ENCODE measurements at places on chromosomes 5 and 9.

DNA sequence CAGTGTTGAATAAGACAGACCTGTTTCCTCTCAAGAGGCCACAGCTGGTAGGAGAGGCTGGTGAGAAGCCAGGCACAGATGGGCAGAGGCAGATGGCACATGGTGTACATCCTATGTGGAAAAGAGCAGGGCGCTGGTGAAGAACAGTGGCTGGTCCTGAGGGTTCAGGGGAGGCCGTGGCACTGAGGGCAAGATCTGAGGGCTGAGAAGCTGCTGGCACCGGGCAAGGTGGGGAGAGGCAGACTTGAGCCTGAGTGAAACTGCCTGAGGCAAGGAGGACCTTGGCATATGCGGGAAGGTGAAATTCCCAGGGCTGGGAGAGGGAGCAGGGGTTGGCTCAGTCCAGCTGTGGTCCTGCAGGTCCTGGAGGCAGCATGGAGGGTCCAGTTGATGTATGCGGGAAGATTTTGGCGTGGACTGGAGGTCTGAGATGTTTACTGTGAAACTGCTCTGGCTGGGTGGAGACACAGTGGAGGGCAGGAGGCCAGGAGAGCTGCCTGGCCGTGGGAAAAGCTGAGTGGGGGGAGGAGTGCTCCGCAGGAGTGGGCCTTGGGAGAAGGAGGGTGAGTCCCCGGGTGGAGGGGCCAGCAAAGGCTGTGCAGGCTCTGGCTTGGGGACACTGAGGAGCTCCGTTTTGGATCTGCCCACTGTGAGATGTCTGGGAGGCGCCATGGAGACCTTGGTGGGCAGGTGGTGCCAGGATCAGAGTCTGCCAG, 2.6 kb downstream of the MAN1B1 start:
- no peak for DNase-seq

DNA sequence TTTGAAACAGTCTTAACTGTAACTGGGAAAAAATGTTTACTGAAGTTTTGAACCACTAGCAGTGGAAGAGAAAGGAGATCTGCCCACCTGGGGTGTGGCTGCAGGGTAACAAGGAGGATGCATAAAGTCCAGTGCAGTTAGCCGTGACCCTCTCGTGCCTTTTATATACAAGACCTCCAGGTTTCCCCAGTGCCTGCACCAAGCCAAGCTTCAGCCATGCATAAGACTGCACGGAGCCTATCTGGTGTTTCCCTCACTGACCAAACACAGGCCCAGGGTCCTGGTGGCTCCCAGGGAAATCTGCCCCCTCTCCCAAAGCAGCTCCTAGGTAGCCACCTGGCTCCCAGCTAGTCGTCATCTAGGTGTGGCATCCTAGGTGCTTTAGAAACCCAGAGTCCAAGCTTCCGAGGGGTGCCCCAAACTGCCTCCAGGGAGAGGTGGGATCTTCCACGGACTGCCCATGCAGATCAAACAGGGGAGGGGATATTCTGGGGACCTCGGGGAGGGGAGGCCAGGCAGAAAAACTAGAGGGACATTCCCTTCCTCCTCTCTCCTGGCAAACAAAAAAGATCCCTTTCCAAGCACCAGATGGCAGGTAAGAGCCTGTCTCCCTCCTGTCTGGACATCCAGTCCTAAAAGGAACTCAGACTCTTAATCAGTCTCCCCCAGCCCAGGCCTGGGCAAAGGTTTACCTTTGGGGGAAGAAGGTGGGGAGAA, 2.7 kb downstream of the SHB start:
- no peak for DNase-seq

- no peak for DNase-seq
Observed at GRCh38 chr5:5699062-5699461, 276.6 kb downstream of the ICE1 start.

DNA sequence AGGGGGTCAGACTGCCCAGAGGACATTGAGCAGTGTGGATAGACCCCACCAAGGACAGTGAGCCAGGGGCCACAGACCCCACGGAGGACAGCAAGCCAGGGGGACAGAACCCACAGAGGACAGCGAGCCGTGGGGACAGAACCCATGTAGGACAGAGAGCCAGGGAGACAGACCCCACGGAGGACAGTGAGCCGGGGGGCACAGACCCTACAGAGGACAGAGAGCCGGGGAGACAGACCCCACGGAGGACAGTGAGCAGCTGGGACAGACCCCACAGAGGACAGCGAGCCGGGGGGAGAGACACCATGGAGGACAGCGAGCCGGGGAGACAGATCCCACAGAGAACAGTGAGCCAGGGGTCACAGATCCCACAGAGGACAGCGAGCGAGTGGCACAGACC, 3.4 kb upstream of the ZDHHC11 start:
- DNase-seq = no peak

- no peak for DNase-seq
Observed at GRCh38 chr9:113664181-113664875, 200.8 kb downstream of the RGS3 start.

- DNase-seq = peak; percentile 88
Observed at GRCh38 chr5:57442080-57442839, 40.4 kb downstream of the ACTBL2 start.
